ENCODE measurements at places on chromosomes 11 and 22. TPM values are rescaled to one million over a fixed set of nuclear protein-coding genes. Genes with fewer than 3 reads are reported as not detected.

Gene MMP7
- 27.4 TPM for total RNA-seq

Gene MIAT
- 0.39 TPM for total RNA-seq

Gene CEP126
- 1.9 TPM for total RNA-seq

Gene L3MBTL2
- total RNA-seq, result 20.0 TPM

Gene UPK3A
- not detected for total RNA-seq

Gene FDXACB1
- total RNA-seq, result 1.7 TPM

Gene OR6T1
- not detected for total RNA-seq

Gene RHOD
- total RNA-seq, result 42.8 TPM

Gene CCDC88B
- 12.8 TPM for total RNA-seq

Gene POTEH
- total RNA-seq, result not detected

Gene MTFP1
- total RNA-seq, result 67.7 TPM

Gene PUS3
- 6.9 TPM for total RNA-seq

Gene CNIH2
- 1.1 TPM for total RNA-seq

Gene MUC5AC
- 5.4 TPM for total RNA-seq

Gene CHRDL2
- 5.0 TPM for total RNA-seq

Gene ANKK1
- total RNA-seq, result not detected

Gene TNNT3
- total RNA-seq, result not detected

Gene NEFH
- 0.05 TPM for total RNA-seq

Gene P2RX3
- 0.21 TPM for total RNA-seq

Gene YPEL4
- total RNA-seq, result 0.51 TPM

Data from A549 treated with DMSO at 1 μM for 4 hours (cell line).